ENCODE measurements at places on chromosomes 1 and 21.

- DNase-seq, result no peak
These were observed 52.4 kb downstream of the XCL1 start for GRCh38 chr1:168628807-168629206.

DNA sequence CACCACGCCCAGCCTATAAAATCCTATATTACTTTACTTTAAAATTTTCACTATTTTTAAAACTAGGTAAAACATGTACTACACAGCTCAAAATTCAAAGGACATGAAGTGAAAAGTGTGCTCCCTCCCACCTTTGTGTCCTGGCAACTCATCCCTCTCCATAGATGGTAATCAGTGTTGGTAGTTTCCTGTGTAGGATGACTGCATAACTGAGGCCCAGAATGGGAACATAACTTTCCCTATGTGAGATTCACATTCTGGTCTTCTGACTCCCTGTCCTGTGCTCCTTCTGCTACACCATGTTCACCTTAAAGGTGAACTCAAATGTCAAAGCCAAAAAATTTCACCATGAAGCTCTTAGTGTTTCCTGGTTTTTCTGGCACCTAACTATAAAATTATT lies 39.3 kb downstream of the XKR8 start:
- no peak for DNase-seq

- DNase-seq, result no peak
These were observed 52.5 kb downstream of the ZNF684 start for GRCh38 chr1:40583980-40584379.

DNA sequence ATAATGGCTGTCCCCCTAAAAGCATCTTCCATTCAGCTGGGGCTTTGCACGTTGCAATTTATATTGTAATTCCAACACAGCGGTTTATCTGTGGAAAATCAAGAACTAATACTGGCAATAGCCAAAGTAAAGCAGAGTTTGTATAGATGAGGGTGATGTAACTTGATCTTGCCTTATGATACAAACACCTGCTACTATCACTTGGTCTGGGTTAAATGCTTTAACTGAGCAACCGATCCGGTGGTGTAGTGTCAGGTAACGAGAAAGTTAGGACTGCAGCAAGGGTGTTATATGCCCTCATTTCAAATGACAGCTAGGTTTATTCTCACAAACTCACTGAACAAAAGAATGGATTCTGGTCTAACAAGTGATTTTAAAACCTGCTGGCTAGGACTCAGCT lies 47.3 kb upstream of the PLPPR4 start:
- DNase-seq, result no peak

Measured in astrocyte of the cerebellum (primary cell).